ENCODE measurements at places on chromosomes 3 and 15.

DNA sequence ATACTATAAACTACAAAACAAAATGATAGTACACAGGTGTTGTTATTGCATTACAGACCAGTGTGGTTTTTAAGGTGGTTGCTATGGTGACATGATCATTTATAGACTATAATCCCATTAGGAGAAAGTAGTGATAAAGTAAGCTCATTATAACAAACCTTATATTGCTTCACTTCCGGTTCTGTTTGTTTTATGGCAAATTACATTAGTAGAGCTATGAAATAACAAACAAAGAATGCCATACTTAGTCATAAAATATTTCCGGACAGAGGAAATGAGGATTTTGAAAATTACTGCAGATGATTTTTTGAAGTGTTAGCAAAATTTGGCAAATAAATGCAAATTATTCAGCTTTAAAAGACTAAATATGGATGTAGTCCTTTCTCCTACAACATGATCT, 640.4 kb upstream of the ARPP21 start:
- DNase-seq: no peak

DNA sequence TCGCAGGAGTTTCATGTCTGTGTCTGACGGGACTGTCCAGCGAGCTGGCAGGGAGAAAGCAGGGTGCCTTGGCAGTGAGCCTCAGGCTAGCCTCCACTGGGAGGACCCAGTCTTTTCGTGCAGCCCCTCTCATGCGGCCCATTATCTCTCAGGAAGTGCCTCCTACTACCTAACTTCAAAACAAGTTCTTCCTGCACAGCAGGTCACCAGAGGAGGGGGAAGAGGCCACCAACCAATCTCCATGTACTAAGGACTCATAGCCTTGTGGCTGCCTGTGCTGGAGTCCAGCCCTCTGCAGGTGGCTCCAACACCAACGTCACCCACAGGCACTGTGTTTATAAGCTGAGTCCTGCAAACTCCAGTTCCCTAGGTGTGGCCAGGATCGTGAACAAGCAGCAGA, 4.8 kb downstream of the VIPR1 start:
- no peak for DNase-seq

DNA sequence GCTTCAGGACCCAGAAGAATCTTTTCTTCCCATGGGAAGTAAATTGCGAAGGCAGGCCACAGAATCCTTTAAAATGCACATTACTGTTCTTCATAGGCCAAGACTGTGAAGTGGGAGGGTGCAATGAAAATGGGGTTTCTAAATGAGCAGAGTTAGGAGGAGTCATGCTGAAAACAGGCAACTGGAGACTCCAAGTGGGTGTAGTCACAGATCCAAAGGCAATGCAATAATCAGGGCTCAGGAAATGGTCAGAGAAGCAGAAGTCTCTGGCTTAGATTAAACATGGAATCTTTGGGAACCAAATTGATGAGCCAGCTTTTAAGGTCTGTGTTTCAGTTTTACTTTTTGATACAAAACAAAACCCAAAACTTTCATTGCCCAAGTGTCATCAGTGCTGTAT, 37.6 kb downstream of the HHLA2 start:
- DNase-seq: no peak

- peak; percentile 8 for DNase-seq
Measured at GRCh38 chr3:69815970-69816369, 76.7 kb downstream of the MITF start.

DNA sequence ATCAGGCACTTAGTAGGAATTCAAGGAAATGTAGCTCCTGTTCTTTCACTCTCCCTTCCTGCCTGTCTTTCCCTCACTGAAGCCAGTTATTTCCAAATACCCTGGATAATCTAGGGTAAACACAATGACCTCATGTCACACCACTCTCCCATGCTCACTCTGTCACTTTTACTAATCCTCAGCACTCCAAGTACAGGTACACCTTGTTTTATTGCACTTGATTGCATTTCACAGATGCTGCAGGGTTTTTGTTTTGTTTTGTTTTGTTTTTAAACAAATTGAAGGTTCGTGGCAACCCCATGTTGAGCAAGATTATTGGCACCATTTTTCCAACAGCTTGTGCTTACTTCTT, 40.8 kb downstream of the PPM1L start:
- no peak for DNase-seq

DNA sequence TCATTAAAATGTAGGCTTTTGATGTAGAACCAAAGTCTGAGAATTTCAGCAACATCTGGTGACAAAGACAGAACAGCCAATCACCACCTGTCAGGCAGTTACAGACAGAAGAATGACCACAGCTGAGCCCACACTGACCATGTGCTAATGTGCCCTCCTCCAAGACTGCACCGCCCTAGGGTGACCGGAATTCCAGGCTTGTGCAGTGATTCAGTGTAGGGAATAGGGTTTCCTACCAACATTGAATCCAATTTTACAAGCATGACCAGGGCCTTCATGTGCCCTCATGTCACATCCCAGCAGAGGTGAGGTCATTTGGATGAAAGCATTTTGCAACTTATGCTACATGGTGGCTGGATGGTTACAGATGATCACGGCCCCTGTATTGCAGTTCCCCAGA, 412.5 kb downstream of the SOX2 start:
- no peak for DNase-seq

- DNase-seq: no peak
Measured at GRCh38 chr15:62413153-62413552, 248.1 kb upstream of the C2CD4B start.

DNA sequence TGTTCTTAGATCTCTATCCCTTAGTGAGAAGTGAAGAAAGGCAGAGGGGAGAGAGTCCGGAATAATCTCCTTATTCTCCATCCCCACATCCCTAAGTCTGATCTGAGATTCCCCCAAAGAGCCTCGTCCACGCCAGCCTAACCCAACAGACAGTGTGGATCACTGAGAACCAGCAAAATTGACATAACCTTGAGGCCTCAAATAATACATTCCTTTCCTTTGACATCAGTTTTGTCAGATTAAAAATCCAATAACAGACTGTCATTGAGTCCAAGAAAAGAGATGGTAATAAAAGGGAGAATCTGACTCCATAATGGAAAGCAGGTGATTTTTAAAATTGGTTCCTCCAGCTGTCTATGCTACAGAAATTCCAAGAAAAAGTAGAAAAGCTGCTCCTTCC, 7.7 kb upstream of the SIAH2 start:
- DNase-seq: no peak

DNA sequence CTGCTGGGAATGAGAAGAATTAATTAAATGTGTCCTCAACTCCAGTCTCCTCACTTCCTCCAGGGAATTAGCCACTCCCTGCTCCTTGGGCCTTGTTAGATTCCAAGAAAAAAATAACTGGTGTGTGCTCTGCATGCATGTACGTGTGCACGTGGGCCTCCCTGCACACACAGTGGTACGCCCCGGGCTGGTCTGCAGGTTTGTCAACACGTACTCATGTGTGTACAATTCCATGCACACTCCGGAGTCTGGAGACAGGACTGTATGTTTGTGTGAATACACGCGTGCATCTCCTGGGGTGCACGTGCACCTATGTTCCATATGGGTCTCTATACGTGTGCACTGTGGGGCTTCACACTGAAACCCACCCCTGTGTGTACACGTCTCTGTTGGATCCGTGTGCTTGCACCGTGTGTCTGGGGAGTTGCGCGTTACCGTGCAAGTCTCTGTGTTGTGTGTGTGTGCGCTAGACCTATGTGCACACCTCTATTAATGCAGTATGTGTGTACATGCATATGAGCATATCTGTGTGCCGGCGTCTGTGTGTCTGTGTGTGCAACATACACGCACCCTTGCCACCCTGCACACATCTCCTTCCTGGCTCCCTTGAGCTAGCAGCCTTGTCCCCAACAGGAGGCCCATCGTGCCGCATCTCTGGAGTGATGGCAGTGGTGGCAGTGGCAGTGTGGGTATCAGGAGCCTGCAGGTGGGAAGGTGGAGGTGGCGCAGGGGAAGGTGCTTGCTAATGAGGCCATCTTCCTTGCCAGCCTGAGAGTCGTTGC, 210.1 kb downstream of the TBC1D2B start:
- no peak for DNase-seq

- DNase-seq: no peak
Measured at GRCh38 chr3:58899953-58900298, 149.9 kb downstream of the CFAP20DC start.

- no peak for DNase-seq
Measured at GRCh38 chr3:49339581-49339940, 292 bp downstream of the USP4 start.

DNA sequence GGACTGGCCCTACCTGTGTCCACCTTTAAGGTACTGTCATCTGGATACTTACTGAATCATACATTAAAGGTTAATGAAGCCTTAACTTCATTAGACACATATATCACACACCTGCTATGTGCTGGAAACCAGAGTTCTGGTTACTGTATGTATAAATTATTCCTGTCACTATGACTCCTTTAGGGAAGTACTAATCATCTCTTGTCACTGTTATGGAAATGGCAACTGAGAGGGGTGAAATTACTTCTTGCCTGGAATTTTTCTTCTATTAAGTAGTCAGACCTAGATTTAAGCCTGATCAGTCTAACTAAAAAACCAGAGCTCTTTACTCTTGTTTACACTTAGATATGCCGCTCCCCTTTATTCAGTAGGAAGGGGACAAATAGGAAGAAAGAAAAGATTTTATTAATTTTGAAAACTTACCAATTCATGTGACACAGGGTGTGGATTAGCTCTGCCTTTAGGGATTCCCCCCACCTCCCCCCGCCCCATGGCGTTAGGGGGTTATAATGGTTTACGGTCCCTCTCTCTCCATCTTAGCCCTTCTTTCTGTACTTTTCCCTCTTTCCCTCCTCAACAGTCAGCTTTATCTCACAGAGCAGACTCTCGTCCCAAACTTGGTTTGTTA, 152.5 kb downstream of the KLHL25 start:
- DNase-seq: no peak

DNA sequence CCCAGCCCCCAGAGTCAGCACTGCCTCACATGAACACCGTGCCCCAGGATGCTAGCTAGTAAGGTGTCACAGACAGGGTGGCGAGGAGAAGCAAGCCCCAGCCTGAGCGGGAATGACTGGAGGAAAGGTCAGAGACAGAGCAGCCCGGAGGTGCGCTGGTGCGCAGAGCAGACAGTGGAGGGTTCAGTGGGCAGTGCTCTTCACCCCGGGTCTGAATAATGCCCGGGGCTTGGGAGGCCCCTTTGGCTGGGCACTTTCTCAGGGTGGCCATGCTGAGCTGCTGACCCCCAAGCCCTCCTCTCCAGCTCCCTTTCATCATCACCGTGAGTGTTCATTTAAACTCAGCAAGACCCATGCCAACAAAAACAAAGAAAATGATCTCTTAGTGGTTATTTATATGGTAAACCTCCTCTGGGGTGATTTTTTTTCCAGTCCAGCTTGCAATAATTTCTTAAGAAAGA, 110.8 kb downstream of the VGLL4 start:
- DNase-seq: no peak

DNA sequence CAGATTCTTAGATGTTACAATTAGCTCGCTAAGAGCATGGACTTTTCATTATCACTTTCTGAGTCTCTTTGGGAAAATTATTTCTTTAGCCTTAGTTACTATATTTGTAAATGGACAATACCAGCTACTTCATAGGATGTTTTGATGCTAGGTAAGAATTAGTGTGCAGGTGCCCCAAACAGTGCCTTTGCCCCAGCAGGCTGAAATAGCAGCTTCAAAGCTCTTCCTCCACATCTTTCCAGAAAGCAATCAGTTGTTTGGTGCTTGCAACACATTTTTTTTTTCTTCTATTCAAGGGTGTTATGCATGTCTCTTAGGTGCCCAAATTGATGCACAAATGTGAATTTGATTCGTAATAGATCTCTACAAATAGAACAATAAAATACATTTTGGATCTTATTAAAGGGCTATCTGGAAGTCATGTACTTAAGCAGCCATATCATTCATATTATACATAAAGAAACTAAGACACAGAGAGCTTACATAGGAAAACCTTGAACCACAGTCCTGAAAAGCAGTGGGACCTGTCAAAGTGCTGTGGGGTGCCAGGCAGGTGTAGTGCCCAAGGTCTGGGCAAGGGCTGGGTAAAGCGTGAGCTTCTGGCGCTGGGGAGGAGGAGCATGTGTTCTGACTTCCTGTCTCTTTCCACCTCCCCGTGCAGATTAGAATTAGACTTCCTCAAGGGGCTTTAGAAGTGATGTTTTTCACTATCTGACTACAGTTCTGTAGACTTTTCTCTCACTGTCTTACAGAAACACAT, 62.9 kb downstream of the FNDC3B start:
- no peak for DNase-seq

GRCh38 chr3:193850084-193850619, 257.1 kb downstream of the OPA1 start:
- DNase-seq: peak; percentile 32

GRCh38 chr3:18591120-18591519, 166.0 kb upstream of the SATB1 start:
- no peak for DNase-seq

DNA sequence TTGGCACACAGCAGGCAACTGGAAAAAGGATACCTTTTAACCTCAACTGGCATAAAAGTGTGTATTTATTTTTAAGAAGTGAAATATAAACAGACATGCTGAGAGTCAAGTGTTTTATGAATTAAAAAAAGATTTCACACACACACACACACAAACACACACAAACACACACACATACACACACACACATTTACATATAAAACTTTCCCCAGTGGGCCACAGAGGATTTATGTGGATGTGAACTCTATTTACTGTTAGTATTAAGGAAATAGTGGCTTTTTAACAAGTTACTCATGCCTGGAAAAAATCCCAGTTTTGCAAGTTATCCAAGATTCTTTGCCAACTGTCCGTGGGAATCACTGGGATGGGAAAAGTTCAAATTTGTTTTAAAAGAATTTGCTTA, 725.9 kb upstream of the NR2F2 start:
- DNase-seq: no peak

DNA sequence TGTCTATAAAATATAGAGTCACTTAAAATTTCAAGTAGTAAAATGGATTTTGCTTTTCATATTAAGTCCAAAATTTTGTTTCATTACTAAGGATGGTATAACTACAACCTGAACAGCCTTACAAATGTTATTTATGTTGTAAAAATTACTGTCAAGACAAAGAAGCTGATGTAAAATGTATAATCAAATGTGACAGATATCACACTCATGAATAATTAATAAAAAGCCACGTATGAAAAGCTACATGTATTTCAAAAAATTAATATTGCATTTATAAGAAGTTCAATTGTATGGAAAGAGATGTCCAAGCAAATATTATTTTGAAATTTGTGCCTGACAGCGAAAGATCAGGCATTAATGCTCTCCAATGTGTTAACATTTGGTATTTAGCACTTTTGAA, 48.9 kb downstream of the KBTBD8 start:
- no peak for DNase-seq

DNA sequence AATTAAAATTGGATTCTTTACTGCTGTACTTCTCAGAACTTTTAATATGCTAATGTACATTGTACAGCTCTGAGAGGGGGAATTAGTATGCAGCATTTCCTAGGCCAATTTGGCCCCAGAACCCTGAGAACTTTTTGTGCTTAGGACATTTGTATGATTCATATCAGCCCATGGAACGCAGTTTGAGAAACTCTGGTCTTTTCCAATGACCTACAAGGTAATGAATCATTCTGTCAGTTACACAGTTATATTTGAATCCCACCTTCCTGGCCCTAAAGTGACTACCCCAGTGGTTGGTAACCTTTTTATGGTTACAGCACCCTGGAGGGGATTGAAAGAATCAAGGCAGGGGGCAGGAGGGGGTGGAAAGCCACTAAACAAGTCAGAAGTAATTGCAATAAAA, 25.6 kb upstream of the KBTBD12 start:
- no peak for DNase-seq
